Fibroblast of villous mesenchyme (primary cell): ENCODE measurements at places on chromosomes 11 and 22. TPM values are rescaled to one million over a fixed set of nuclear protein-coding genes. Genes with fewer than 3 reads are reported as not detected.

The DRD2 gene
- not detected in 2 replicates for total RNA-seq

The GALNT18 gene
- total RNA-seq = 5.2 and 11.7 TPM in 2 replicates

The PHF21B gene
- not detected in 2 replicates for total RNA-seq

The GAL3ST1 gene
- not detected in 2 replicates for total RNA-seq

The PGR gene
- 4.5 and 6.9 TPM in 2 replicates for total RNA-seq

GRCh38 chr11:17734418-17734911, at the start of gene KCNC1:
Gene KCNC1, plus strand, starts transcription at chr11:17734781. Its CDS starts 1,222 bp downstream, at chr11:17736003.
- peak; percentile 30 for DNase-seq

GRCh38 chr11:8258289-8258688, 5.4 kb downstream of the LMO1 start:
- DNase-seq = no peak

GRCh38 chr11:15636521-15637089, 521.9 kb downstream of the INSC start:
- no peak for DNase-seq

- no peak for DNase-seq
Measured at GRCh38 chr11:61080986-61081590, 21.2 kb upstream of the CD5 start.

GRCh38 chr11:110092515-110093406, at the start of gene ZC3H12C:
Gene ZC3H12C, plus strand, starts transcription at chr11:110093392. Its CDS starts 20 bp downstream, at chr11:110093412.
- peak; percentile 88 for DNase-seq

DNA sequence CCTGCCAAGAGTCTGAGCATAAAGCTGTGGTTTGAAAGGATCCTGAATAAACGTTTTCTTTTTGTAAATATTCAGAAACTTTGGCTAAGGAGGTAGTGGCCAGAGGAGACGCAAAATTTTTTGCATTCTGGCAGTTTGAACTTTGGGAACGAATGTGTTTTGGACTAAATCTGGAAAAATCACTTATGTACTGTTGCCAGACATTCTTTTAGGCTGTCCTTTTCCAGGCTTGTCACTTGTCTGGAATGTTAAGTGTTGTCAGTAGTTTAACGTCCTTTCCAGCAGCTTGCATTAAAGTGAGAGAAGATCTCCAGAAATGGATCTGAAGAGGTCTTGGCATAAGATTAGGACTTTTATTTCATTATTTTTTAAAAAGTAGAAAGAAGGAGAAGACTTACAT, 18.5 kb downstream of the SPECC1L start:
- DNase-seq = peak; percentile 78

DNA sequence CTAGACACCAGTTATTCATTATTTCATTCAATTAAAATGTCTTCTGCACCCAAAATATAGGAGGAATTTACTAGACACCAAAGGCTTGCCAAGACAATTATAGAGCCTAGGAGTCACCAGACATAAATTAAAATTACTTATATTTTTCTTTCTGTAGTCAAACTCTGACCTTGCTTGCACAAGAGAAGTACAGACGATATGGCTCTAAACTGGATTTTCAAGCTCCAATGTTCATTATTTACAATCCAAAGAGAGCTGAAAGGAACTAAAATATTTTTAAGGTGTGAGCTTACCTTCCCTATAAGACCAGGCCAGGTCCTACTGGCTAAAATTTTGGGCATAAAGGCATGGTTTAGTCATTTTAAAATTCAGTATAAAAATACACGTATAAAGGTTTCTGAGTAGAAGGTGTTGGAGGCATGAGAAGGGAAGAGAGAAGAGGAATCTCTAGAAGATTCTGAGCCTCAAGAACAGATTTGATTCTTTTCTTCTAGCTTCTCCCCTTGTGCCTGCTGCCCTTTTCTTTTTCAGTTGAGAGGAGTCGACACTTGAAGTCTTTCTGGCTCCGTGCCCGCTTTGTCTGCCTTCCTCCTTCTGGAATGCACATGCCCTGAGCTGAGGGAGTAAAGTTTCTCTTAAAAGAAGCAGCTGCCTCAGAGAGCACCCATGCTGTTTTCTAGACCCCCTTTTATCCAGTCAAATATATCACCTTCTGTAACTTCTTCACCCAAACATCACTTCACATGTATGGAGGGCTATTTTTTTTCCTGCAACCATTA, 13.5 kb downstream of the C11orf97 start:
- peak; percentile 50 for DNase-seq

DNA sequence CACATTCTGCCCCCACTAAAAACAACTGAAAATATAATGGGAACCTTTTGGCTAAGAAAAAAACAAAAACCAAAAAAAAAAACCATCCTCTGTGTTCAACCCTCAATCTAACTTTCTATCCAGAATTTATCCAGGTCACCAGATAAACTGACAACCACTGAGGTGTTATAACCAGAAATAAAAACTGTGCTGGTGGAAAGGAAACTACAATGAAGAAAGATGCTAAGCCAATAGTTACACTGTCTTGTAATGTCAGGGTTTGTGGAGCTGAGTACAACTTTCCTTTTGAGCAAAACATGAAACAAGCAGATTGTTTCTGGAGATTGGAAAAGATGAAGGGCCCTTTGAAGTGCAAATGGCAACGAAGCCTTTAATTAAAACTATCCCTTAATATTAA, 50.8 kb downstream of the PRDM10 start:
- DNase-seq = no peak

DNA sequence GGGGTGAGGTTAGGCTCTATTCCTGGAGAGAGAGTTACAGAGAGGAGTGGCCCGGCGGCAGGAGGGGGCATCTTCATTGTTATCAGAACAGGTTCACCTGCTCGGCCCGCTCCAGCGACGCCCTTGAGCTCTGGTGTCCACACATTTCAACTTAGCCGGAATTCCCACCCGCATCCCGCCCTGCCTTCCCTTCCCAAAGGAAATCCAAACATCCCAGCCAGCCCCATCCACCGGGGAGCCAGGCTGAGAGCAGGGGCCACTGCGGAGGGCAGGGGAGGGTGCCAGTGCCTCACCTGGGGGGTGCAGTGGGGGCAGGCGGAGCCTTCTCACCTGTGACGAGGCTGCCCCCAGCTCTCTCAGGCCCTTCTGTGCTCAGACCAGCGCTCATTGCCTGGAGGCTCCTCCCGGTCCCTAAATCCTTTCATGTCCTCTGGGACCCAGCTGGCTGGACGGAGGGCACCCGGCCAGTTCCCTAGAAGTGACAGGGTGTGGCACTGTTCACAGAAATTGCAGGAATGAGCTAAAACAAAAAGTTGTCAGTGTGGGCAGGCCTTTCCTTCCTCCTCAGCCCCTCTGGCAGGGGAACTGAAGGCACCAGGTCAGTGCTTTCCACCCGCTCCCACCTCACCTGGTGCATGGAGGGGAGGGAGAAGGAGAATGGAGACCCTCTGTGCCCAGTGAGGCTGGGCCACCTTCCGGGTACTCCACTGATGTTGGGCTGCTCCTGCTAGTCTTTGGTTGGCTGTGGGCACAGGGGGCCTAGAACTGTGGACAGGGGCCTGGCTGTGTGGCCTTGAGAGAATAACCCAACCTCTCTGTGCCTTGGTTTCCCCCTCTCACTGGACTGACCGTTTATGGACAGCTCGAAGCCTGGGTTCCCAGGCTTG, 2.2 kb upstream of the MRGPRG start:
- no peak for DNase-seq

DNA sequence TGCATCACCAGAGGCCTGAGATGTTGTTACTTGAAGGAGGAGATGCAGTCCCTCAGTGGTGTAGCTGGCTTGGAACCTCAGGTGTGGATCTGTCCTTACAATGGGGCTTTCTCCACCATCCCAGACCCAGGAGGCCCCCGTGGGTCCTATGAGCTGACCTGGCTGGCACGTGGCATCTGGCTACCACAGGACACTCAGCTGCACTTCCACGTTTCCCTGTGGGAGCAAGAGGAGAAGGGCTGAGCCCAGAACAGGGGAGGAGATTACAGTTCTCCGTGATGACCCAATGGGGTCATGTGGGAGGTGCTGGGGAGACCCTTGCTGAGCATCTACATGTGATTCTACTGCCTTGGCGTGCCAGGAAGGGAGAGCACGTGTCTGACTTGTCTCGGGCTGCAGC, 1448.4 kb downstream of the TBC1D22A start:
- no peak for DNase-seq

- no peak for DNase-seq
Measured at GRCh38 chr11:18958221-18958910, 19.2 kb upstream of the MRGPRX1 start.

DNA sequence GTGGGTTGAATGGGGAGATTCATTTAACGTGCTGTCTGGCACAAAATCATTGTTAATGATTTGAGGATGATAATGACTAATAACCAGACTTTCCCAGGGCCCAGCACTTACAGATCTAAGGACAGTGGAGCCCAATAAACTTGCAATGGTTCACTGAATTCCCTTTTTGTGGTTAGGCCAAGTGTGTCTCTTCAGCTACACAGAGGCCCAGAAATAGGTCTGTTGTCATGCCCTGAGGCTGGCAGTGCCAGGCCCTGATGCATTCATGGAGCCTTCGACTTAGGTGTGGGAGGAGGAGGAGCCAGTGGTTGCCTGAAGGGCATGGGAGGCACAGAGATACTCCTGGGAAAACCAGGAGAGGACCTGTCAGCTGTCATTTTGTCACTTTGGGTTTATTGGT, 56.1 kb downstream of the KIAA1671 start:
- DNase-seq = no peak

DNA sequence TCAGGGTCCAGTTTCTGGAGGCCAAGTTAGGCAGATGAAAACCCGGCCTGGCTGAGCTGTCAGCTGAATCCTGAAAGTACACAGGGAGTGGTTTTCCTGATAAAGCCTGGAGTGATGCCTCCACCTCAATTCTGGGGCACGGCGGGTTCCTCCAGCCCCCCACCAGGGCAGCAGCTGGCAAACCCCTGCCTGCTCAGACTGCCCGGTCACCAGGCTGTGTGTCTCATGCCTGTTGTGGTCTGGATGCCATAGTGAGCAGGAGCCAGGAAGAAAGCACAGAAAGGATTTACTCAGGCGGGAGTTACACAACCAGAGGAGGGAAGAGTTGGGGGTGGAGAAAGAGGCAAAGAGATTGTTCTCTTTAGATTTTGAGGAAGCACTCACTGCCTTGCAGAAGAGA, 119.9 kb upstream of the RASSF10 start:
- peak; percentile 88 for DNase-seq

- no peak for DNase-seq
Measured at GRCh38 chr22:50184902-50185374, 775 bp upstream of the TRABD start.

- DNase-seq = no peak
Measured at GRCh38 chr11:94100253-94100652, 28.4 kb upstream of the PANX1 start.

DNA sequence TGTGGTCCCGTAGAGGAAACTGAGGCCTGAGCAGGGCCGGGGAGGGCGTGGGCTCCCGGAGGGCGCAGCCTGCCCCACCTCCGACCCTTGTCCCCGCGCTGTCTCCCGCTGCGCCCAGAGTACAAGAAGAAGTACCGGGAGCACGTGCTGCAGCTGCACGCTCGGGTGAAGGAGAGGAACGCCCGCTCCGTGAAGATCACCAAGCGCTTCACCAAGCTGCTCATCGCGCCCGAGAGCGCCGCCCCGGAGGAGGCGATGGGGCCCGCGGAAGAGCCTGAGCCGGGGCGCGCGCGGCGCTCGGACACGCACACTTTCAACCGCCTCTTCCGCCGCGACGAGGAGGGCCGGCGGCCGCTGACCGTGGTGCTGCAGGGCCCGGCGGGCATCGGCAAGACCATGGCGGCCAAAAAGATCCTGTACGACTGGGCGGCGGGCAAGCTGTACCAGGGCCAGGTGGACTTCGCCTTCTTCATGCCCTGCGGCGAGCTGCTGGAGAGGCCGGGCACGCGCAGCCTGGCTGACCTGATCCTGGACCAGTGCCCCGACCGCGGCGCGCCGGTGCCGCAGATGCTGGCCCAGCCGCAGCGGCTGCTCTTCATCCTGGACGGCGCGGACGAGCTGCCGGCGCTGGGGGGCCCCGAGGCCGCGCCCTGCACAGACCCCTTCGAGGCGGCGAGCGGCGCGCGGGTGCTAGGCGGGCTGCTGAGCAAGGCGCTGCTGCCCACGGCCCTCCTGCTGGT, 1.9 kb downstream of the NLRP6 start:
- DNase-seq = peak; percentile 37

GRCh38 chr11:102414559-102414958, 38.0 kb downstream of the TMEM123 start:
- no peak for DNase-seq

DNA sequence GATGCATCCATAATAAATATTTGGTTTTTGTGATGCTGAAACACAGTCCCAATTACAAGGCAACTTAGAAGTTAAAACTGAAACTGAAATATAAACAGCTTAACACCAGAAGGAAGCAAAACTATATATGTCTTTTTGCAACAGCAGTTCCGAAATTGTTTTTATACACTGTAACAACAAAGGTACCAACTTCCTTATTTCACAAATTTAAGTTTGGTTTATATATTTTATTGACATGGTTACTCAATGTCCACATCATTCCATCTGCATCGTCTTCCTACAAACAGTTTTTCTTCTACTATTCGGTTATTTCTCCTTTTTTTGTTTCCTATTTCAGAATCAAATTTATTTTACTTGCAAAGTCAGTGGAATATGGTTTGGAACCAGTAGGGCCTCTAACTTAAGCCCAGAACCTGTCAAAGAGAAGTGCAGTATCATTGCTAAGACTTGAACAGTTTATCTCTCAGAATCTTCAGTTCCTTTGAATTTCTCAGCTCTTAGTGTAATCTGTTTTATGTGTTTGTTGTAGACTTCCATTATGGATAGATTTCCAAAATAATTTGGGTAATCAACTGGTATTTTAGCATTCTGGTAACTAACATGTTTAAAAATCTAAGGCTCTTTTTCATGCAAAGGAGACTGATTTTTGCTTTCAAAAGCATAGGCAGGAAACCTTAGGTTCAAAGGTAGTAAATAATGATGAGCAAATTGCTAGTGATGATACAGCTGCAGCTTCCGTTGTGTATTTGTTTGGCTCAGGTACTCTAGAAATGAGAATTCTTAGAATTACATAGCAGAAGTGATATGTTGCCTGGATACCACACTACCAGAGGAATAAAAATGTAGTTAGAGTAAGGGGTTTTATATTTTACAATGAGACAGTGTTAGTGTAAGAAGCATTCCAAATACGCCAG, 8.2 kb upstream of the HSPA8 start:
- DNase-seq = no peak

DNA sequence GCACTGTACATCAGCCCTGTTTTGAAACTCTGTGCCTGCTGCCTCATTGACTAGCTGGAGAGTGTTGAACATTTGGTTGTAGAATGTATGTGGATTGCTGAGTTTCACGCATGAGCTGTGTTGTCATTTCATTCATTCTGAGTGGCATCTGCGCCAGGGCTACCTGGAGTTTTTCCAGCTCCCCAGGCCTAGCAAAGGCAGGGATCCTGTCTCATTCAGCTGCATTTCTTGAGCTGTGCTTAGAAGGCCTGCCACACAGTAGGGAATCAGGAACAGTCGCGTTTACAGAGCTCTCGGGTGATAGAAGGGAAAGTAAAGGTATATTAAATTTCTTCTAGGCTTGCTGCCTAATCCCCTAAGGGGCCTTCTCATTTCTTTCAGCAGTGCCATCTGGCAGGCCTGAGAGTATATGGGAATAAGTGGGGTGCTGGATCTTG, 44.3 kb downstream of the PTPRJ start:
- no peak for DNase-seq

DNA sequence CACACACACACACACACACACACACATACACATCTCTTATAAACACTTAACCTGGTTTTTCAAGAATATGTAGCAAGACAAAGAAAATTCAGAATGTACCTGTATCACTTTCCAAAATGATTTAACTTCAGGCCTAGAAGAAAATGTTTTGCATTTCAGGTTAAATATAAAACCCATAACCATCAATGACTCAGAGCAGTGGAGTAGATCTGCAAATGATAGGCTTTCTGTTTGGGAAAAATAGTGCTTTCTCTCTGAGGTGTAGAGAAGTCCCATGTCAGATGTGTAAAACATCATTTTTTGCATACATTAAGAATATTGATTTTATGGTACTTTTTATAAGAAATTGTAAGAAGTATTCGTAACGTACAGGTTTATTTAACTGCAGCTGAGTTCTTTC, 116.9 kb downstream of the STK33 start:
- no peak for DNase-seq
